HFF-Myc (cell line): ENCODE measurements at places on chromosomes 2 and 18.

DNA sequence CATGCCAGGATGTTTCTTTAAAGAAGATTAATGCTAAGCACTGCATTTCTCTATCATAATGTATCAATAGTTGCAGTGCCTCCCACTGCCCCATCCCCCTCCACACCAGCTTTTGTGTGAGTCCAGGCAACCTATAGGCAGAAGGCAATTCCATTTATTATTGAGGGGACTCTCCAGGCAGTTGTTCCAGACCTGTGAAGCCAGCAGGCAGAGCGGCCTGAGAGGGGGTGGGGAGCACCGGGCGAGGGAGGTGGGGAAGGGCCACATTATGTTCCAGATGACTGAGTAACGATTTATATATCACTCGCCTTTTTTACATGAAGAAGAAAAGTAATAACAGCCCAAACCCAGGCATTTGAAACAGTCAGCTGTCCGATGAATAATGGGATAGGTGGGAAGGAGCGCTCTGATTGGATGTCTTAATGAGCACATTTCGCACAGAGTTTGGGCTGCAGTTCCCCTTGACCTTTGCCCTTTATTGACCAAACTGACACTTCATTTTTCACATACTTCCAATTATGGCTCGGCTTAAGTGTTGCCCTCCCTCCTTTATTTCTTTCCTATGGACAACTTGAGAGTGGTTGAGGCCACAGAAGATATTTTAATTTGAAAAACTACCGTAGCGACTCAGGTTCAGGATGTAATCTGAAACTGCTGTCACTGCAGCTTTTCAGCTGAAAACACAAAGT is 34.4 kb downstream of the MEIS1 start:
- no peak for DNase-seq

- DNase-seq, result no peak
These were observed 43.1 kb downstream of the HPCAL1 start for GRCh38 chr2:10345813-10346212.

- DNase-seq, result no peak
These were observed 298.8 kb upstream of the GCFC2 start for GRCh38 chr2:76009484-76009883.

DNA sequence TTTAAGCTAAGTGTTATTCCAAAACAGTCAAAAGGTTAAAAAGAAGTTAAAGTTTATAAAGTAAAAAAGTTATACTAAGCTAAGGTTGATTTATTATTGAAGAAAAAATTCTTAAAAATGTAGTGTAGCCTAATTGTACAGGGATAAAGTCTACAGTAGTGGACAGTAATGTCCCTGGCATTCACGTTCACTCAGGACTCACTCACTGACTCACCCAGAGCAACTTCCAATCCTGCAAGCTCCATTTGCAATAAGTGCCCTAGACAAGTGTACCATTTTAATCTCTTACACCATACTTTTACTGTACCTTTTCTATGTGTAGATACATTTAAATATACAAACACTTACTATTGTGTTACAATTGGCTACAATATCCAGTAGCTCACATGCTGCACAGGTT is 86.1 kb downstream of the CACNB4 start:
- no peak for DNase-seq

- no peak for DNase-seq
These were observed 12.8 kb upstream of the CCDC85A start for GRCh38 chr2:56170988-56171387.
